ENCODE measurements at places on chromosomes 1 and 21. TPM values are rescaled to one million over a fixed set of nuclear protein-coding genes. Genes with fewer than 3 reads are reported as not detected.

DNA sequence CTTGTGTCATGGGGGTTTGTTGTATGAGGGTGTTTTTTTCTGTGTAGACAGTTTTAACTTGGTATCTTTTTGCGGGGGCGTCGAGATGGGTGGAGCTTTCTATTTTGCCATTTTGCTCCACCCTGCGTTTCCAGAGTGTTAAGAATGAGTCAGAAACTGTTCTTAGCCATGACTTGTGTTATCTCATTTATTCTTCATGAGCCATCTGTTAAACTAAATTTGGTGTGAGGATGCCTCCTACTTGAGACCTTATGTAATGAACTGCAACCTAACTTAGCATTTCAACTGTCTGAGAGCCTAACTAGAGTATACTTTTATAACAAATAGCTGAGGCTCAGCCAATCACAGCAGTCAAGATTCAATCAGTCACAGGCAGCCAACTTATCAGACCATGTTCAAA lies 1873.5 kb downstream of the NCAM2 start:
- no peak for DNase-seq

PIGR gene
- total RNA-seq: not detected

DNA sequence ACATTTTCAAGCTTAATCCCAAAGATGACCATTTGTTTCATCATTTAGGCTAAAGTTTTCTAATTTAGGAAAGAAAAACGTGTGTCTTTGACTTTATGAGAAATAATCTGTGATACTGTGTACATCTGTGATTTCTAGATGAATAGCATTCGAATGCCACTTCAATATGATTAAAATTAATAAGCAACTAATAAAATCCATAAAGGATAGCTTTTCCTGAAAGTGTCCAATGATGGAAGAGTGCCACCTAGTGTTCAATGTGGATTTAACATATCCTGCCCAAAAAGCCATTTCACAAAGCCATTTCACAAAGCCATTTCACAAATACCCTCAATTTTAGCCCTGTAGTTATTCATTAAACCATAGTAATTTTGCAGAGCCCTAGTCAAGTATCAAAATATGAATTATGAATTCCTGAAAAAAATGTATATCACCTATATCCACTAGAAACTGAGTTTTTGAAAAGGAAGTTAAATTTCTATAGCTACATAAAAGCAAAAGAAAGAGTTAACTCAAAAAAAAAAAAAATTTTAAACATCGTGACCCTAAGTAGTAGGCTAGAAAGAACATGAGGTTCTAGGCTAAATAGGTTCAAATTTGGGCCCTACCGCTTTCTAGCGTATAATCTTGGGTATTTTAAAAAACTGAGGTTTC lies 19.1 kb downstream of the NME7 start:
- no peak for DNase-seq

DNA sequence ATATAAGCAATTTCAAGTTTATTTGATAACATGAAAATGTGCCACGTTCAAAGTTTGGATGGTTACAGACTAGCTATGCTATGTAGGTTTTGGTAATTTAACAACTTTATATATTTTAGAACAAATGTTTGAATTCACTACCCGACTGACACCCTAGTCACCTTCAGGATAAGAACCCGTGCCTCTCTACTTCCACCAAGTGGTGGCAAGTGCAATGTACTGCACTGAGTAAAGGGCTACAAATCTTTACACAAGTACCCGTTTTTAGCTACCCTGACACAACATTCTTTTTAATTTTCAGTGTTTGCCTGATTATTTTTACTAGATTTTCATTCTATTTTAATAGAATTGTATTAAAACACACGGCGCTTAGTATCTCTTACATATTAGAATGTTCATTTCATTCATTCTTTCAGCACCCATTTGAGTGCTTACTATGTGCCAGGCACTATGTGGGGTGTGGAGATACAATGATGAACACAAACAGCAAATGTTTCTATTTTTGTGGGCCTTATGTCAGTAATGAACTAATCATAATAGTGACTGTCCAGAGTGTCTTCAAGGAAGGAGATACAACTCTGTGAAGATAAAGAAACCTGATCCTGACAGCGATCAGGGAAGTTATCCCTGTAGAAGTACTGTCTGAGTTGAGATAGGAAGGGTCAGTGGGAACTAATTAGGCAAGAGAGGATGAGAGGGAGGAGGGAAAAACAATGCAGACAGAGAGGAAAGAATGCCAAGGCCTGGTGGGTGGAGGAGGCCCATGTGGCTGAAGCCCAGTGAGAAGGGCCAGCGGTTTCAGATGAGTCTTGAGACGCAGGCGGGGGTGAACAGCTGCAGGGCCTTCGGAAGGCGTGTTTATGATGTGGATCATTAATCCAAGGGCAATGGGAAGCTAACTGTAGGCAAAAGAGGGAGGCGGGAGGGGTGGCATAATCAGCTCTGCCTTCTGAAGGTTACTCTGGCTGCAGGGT lies 3.8 kb downstream of the LCA5L start:
- DNase-seq: peak; percentile 9

HSD3B1 gene
- not detected for total RNA-seq

DNA sequence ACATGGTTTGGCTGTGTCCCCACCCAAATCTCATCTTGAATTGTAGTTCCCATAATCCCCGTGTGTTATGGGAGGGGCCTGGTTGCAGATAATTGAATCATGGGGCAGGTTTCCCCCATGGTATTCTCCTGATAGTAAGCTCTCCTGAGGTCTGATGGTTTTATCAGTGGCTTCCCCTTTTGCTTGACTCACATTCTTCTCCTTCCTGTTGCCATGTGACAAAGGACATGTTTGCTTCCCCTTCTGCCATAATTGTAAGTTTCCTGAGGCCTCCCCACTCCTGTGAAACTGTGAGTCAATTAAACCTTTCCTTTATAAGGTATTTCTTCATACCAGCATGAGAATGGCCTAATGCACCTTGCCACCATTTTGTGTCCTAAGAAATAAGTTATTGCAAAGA lies 415.0 kb downstream of the COL11A1 start:
- DNase-seq: no peak

GCSAML gene
- total RNA-seq: not detected

MIB2 gene
- total RNA-seq: 29.5 TPM

DNA sequence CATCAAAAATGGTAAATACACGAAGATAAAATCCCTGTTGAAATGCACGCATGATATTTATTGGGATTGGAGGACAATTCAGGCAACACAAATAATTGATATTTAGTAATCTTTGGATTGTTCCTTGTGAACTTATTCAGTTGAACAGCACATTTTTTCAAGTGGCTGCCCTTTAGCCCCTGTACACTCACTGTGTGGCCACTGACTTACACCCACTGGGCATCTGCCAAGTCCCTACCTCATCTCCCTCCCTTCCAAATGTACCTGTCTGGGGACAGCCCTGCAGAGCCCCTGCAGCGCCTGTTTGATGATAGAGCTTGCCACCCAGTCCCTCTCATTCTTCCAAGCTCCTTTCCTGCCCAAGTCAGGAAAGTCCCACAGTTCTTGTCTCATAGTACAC lies 154.3 kb downstream of the GLUL start:
- DNase-seq: no peak

GRCh38 chr21:45837936-45838335 lies 143.6 kb upstream of the COL6A1 start:
- DNase-seq: no peak

GRCh38 chr21:23534850-23535249 lies 2072.4 kb downstream of the MRPL39 start:
- no peak for DNase-seq

LRRC71 gene
- total RNA-seq: not detected

DNA sequence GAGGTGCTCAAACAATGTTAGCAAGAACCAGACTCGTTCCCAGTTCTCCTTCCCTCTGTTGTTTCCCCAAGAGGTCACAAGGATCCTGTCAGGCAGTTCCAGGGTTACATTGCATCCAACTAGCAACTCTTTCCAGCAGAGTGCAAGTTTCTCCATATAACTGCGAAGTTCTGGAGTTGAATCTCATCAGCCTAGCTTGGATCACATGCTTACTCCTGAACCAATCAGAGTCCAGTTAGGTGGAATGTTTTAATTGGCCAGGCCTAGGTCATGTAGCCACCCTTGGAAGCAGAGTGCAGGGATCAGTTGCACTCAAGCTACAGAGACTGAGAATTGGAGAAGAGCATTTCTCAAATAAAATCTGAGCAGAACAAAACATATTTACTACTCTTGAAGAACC lies 15.9 kb upstream of the PIK3R3 start:
- no peak for DNase-seq

DNA sequence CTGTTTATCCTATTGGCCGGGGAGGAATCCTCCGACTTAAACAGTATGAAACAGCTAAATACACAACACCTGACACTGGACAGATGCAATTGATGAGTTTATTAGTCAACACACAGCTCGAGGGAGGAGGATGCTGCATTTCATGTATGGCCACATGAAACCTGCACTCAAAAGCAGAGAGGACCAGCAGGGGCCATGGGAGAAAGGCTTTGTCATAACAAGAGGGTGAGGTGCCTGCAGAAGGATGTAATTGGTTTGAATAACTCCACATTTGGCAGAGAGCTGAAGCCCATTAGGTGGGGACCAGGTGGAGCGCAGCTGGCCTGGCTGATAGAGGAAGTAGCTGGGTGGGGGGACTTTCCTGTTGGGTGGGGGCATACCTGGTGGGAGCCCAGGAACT lies 599.1 kb downstream of the PTPRU start:
- no peak for DNase-seq

CA14 gene
- not detected for total RNA-seq

- DNase-seq: no peak
Observed at GRCh38 chr21:31897311-31897710, 24.5 kb downstream of the HUNK start.

RORC gene
- 2.6 TPM for total RNA-seq

GRCh38 chr1:64801851-64802523 lies 57.1 kb downstream of the RAVER2 start:
- no peak for DNase-seq

- DNase-seq: no peak
Observed at GRCh38 chr21:46597896-46598343, 7.0 kb downstream of the S100B start.

GRCh38 chr1:119361620-119362344 lies 6.8 kb upstream of the HAO2 start:
- no peak for DNase-seq

- no peak for DNase-seq
Observed at GRCh38 chr1:202367271-202367670, 18.8 kb downstream of the PPP1R12B start.

CA6 gene
- total RNA-seq: 2.2 TPM

SYPL2 gene
- total RNA-seq: not detected

- no peak for DNase-seq
Observed at GRCh38 chr1:74952786-74953185, 181.4 kb upstream of the LHX8 start.

- DNase-seq: no peak
Observed at GRCh38 chr21:44880405-44881197, 7.1 kb upstream of the PTTG1IP start.

DNA sequence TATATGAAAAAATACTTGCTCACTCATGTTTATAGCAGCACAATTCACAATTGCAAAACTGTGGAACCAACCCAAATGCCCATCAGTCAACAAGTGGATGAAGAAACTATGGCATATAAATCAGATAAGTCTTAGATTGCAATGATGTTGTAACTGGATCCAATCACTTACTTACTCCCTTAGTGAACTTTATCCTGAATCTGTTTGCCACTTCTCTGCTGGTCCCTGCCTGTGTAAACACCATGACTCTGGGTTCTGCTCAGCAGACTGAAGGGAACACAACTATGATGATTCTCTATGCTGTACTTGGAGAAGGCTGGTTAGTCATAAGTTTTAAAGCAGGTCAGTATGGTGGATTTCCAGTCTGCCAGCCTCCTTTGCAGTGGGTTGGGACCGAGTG lies 391.2 kb downstream of the RWDD3 start:
- DNase-seq: no peak

DNA sequence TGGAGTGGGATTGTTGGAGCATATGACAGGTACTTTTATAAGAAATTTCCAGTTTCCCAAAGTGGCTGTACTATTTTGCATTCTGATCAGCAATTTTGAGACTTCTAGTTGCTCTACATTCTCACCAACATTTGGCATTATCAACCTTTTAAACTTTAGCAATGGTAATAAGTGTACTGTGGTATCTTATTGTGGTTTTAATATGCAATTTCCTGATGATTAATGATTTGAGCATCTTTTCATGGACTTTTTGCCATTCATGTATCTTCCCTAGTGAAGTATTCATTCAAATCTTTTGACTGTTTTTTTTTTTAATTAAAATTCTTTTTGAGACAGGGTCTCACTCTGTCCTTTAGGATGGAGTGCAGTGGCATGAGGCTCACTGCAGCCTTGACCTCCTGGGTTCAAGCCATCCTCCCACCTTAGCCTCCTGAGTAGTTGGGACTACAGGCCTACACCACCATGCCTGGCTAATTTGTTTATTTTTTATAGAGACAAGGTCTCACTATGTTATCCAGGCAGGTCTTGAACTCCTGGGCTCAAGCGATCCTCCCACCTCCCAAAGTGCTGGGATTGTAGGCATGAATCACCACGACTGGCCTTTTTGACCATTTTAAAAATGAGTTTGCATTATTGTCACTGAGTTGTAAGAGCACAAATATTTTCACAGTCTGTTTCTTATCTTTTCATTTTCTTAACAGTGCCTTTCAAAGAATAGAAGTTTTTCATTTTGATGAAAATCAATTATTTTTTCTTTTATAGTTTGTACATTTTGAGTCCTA lies 7.8 kb upstream of the SLC6A9 start:
- DNase-seq: no peak

DNA sequence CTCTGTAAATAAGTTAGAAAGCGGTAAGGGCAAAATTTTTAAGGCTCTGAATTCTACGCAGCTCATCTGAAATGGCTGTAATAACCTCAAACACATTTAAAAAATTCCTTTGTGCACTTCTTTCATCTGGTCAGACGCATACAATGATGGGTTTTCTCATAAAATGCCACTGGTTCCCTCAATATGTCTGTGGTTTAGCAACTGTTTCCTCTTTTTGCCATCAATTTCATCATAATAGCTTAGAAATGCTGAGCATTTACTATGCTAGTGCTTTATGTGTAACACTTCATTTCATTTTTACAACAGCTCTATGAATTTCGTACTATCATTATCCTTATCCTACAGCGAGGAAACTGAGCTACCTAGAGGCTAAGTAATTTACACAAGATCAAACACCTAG lies 35.3 kb upstream of the DMRTA2 start:
- DNase-seq: no peak

Data from activated T-helper 1 cell treated with anti-CD3 and anti-CD28 coated beads, Interleukin-12 subunit alpha, Interleukin-12 subunit beta, Interleukin-2, Interleukin-4 antibody, amounts not matched to agents 30 ng/mL and 10 ng/mL and 1 ng/mL, durations not matched to agents 14 hours and 24 hours and 36 hours (primary cell).